ENCODE measurements at places on chromosomes 7 and 10. TPM values are rescaled to one million over a fixed set of nuclear protein-coding genes. Genes with fewer than 3 reads are reported as not detected.

The RTKN2 gene
- 1.6 TPM for total RNA-seq

DNA sequence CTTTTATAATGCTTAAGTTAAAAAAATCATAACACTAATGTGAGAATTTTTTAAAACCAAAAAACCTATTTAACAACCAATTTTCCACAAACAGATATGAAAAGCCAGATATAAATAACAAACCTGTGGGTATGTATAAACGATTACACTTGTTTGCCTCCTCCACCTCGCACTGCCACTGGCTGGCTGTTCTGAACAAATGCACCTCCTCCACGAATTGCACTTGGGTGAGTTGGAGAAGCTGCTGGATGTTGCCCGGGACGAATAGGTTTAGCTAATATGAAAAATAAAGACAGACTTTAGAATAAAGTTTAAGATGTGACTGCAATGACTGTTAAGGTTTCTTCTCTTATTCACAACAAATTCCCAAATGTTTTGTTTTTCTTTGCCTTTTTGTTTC is 40.8 kb downstream of the KIF5B start:
- H3K4me3 ChIP-seq: no peak overlapping the region
- H3K4me1 ChIP-seq: no peaks in the 10 kb centered on the region
- H3K27me3 ChIP-seq: no peaks in the 10 kb centered on the region
- no peak for DNase-seq
- no peak overlapping the region for H3K27ac ChIP-seq

GRCh38 chr10:120432209-120432608 is 24.8 kb upstream of the PLPP4 start:
- no peak overlapping the region for H3K4me3 ChIP-seq
- H3K36me3 ChIP-seq: no peaks in the 10 kb centered on the region
- H3K27ac ChIP-seq: no peak overlapping the region
- no peak for DNase-seq

GRCh38 chr7:157908006-157908782 is 571.4 kb downstream of the DNAJB6 start:
- H3K4me1 ChIP-seq: no peaks in the 10 kb centered on the region
- DNase-seq: no peak
- no peak overlapping the region for H3K27ac ChIP-seq
- H3K4me3 ChIP-seq: no peak overlapping the region

DNA sequence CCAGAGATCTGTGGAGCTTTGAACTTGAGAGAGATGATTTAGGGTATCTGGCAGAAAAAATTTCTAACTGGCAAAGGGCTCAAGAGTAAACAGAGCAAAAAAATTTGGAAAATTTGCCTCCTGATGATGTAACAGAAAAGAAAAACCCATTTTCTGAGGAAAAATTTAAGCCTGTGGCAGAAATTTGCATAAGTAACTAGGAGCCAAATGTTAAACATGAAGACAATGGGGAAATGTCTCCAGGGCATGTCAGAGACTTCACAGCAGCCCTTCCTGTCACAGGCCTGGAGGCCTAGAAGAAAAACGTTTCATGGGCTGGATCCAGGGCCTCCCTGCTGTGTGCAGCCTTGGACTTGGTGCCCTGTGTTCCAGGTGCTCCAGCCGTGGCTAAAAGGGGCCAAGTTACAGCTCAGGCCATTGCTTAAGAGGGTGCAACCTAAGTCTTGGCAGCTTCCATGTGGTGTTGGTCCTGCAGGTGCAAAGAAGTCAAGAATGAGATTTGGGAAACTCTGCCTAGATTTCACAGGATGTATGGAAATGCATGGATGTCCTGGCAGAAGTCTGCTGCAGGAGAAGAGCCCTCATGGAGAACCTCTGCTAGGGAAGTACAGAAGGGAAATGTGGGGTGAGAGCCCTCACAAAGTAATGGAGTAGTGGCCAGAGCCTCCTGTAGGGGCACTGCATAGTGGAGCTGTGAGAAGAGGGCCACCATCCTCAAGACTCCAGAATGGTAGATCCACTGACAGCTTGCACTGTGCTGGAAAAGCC is 8.1 kb downstream of the SEMA3D start:
- H3K27ac ChIP-seq: no peak overlapping the region
- H3K4me1 ChIP-seq: no peaks in the 10 kb centered on the region
- no peaks in the 10 kb centered on the region for H3K27me3 ChIP-seq
- DNase-seq: no peak
- H3K36me3 ChIP-seq: no peaks in the 10 kb centered on the region

The KIAA1549 gene
- 10.1 TPM for total RNA-seq

Measured in kidney (tissue), 22 donors.